ENCODE measurements at places on chromosomes 1 and 21. TPM values are rescaled to one million over a fixed set of nuclear protein-coding genes. Genes with fewer than 3 reads are reported as not detected.

The C1orf141 gene
- total RNA-seq = not detected

The SZRD1 gene
- 110 TPM for total RNA-seq

The CD1D gene
- total RNA-seq = 1.3 TPM

The TMEM125 gene
- total RNA-seq = 0.26 TPM

The SPTA1 gene
- total RNA-seq = 0.33 TPM

The SLFNL1 gene
- 0.52 TPM for total RNA-seq

The ISG15 gene
- total RNA-seq = 40.3 TPM

The ESRRG gene
- total RNA-seq = 5.4 TPM

The INSRR gene
- total RNA-seq = not detected

The GNG4 gene
- 0.42 TPM for total RNA-seq

The PTPRC gene
- 7.0 TPM for total RNA-seq

The C1orf226 gene
- total RNA-seq = 17.0 TPM

The CBR1 gene
- 111 TPM for total RNA-seq

The BATF3 gene
- total RNA-seq = 8.1 TPM

The VWA5B1 gene
- total RNA-seq = not detected

The MORN1 gene
- 7.1 TPM for total RNA-seq

The NOL9 gene
- total RNA-seq = 20.4 TPM

The TIAM1 gene
- 5.4 TPM for total RNA-seq

The AVPR1B gene
- total RNA-seq = not detected

The GUCA2B gene
- not detected for total RNA-seq

The KCNT2 gene
- 6.5 TPM for total RNA-seq

The ERG gene
- 3.7 TPM for total RNA-seq

The MRAP gene
- not detected for total RNA-seq

The YTHDF2 gene
- total RNA-seq = 39.3 TPM

The IL22RA1 gene
- not detected for total RNA-seq

The AGMAT gene
- not detected for total RNA-seq

The SPRR4 gene
- not detected for total RNA-seq

The ADAMTSL4 gene
- 40.9 TPM for total RNA-seq

The SDC3 gene
- total RNA-seq = 62.7 TPM

The KCNA3 gene
- total RNA-seq = 1.1 TPM

All from esophagus muscularis mucosa (tissue), 4 donors.